ENCODE measurements at places on chromosomes 11 and 22.

DNA sequence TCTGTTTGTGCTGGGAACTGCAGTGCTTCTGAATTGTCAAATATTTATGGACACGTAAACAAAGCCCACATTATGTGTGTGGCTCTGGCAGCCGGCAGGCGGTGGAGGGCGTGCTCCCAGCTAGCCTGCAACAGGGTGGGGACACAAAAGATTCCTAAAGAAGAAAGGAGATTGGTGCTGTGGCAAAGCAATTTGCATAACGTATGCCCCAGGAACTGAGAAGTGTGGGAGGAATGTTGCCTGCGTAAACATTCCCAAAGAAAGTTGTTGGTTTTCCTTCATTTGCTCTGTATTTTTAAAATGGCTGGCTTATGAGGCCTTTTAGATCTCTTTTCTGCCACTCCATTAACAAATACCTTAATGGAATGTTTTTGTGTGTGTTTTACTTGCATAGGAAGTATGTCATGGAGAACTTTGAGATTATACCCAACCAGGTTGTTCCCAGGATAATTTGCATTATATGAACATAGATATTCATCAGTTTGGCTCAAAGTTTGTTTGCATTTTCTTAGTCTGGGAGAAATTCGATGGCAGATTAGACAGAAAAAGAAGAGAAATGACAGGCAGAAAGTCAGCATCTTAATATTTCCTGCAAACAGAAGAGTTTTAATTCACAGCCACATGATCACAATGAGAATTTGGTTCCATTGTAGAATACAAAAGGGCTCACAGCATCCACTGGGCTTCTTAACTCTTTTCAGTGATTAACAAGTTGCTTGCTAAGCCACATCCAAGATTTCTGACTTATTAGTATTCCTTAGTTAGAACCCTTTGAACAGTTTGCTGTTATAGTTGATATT is 41.8 kb upstream of the DLAT start:
- no peak for DNase-seq

GRCh38 chr22:36971341-36972125 is 47.7 kb downstream of the TST start:
- no peak for DNase-seq

DNA sequence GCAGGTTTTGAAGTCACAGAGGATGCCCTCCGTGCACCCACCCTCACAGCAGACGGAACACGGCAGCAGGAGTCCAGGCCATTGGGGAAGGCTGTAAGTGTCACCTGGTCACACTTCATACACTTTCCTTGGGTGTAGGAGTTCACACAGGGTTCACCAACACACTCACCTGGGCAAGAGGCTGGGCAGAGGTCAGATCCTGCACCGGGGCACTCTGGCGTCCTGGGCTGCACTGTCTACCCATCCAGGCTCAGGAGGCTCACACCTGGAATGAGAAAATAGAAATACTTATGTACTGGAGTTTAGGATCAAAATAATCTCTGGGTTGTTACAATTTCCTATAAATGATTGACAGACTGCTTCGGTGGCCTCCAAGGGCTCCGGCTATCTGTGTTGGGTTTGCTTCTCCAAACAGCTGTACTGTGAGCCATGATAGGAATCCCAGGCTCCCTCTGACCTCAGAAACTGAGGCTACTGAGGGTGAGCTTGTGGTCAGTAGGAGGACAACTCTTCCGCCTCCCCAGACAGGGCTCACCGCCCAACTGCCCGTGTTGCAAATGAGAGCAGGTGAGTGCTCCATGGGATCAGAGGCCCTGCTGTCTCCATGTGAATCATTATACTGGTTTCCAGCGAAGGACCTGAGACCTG is 20.1 kb upstream of the CARS1 start:
- no peak for DNase-seq

- no peak for DNase-seq
These were observed 27.7 kb downstream of the DNAJC24 start for GRCh38 chr11:31397239-31397834.

GRCh38 chr11:29261831-29262230 is 755.0 kb downstream of the KCNA4 start:
- DNase-seq, result no peak

DNA sequence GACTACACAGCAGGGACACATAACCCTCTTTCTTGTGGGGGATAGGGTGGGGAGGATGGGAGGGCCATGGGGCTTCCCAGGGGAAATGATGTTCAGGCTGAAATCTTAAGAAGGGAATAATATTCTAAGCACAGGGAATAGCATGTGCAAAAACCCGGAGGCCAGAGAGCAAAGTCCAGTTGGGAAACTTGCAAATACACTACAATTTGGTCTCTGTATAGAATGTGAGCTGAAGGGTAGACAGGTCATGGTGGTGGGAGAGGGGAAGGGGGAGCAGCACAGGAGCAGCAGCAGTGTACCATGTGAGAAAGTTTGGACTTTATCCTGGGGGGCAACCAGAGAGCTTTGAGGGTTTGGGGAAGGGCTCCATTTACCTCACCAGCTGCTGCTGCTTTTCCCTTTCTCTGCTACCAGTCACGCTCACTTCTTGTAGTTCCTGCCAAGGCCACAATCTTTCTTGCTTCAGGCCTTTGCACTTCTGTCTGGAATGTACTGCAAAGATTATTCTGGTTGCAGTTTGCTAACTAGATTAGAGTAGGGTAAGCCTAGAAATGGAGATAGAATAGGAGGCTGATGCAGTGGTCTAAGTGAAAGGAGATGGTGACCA is 43.0 kb downstream of the KREMEN1 start:
- DNase-seq, result no peak

GRCh38 chr11:119107538-119108145 is 498 bp downstream of the C2CD2L start:
- peak; percentile 36 for DNase-seq

DNA sequence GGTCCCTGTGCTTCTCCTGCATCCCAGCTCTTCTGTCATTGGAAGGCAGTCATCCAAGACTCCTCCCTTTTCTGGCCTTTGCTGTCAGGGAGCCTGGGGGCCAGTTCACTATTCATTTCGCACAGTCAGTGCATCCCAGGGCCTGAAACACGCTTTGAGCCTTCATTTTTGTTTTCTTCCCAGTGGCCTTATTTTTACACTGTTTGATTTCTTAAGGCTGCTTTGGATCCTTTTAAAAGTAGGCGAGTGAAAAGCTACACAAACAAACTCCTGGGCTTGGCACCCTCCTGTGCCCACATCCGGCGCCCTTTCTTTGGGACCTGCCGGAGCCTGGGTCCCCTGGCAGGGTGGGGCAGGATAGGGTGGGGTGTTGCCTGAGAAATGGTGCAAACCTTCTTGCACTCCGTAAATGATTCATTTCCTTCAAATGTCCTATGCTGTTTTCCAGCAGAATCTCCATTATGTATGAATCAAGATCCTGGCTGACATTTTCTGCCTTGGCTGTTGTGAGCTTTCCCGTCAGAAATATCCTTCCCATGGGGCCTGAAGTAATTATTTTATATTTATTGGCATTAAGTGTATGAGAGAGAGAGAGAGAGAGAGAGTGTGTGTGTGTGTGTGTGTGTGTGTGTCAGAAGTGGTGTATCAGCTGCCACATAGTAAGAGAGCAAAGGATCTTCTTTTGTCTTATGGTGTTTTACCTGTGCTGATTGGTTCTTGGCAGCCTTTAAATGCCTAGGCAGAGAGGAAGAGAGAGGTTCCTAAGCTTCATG is 45.6 kb downstream of the BCR start:
- peak; percentile 47 for DNase-seq

- DNase-seq, result no peak
These were observed 258.2 kb upstream of the FAT3 start for GRCh38 chr11:91966368-91966767.

- no peak for DNase-seq
These were observed 341.3 kb downstream of the AASDHPPT start for GRCh38 chr11:106418791-106419190.

DNA sequence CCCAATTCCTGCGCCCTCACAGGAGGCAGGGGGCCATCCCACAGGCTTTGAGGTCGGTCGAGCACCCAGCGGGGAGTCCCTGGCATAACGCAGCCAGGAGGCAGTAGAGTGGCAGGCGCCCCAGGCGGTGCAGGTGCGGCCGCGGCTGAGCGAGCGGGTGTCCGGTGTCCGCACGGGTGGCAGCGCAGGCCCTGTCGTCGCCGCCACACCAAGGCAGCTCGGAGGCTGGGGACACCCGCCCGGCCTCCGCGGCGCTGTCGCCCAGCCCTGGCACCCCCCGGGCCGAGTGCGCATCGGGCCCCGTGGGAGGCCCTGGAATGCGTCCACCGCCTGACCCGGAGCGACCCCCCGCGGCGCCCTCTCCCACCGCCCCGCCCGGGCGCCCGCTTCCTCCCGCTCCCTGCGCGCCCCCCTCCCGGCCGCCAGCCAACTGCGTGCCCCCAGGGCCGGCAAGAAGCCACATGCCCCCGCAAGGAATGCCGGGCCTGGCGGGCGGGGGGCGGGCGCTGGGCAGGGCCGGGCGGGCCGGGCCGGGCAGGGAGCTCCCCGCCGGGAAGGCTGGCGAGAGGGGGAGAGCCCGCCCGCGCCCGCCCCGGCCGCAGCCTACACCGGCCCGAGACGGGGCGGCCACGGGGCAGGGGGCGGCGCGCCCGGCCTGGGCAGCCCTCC is 33.9 kb downstream of the PRDM11 start:
- DNase-seq, result peak; percentile 48

DNA sequence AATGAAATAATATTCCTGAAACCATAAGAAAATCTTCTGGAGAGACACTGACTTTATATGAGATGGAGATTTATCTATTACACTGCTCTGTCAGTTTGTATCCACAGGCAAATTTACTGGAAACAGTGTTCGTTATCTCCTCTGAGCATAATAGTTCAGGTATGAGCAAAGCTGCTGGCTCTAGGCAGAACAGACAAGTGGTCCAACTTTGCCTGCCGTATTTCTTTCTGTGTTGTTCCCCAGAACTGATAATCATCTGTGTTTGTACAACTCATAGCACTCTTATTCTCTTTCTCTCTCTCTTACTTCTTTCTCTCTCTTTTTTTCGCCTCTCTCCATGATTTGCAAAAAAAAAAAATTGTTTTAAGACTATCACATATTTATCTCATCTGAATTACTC is 623.8 kb upstream of the CHORDC1 start:
- no peak for DNase-seq

DNA sequence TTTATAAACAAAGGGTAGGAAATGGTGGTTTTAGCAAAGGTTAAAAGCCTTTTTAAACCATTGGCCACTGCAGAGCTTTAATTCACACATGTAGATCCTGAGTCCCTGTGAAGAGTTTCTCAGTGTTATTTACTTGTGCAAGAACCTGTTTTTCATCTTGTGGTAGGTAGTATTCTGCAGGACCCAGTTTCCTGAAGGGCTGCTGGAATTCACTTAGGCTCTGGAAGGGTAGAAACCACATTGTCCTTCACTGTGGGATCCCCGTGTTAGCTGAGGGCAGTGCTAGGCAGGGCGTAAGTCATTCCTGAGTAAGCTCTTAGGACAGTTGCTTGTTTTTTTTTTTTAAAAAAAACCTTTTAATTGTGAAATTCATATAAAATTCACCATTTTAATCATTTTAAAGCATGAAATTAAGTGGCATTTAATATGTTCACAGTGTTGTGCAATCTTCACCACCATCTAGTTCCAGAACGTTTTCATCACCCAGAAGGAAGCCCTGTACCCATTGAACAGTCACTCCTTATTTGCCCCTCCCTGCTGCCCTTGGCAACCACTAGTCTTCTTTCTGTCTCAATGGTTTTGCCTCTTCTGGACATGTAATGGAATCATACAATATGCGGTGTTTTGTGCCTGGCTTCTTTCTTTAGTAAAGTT is 77.7 kb downstream of the C22orf31 start:
- DNase-seq, result no peak

DNA sequence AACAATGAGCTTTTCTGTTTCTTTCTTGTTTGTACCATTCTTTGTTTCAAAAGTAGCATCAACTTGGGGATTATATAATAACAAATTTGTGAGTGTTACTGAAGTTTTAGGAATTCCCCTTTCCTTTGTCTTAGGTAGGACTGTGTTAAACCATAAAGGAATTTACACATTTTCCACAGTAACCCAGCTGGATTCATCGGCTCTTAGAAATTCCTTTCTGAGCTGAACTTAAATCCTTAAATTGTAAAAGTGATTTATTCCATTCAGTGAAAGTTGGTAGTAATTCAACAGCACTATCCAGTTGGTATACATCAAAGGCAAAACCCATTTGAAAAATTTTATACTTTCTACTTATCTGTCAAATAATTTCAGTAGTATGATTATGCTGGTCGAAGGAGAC is 11.8 kb downstream of the EMSY start:
- DNase-seq, result no peak

- DNase-seq, result no peak
These were observed 36.1 kb upstream of the AMOTL1 start for GRCh38 chr11:94731880-94732601.

DNA sequence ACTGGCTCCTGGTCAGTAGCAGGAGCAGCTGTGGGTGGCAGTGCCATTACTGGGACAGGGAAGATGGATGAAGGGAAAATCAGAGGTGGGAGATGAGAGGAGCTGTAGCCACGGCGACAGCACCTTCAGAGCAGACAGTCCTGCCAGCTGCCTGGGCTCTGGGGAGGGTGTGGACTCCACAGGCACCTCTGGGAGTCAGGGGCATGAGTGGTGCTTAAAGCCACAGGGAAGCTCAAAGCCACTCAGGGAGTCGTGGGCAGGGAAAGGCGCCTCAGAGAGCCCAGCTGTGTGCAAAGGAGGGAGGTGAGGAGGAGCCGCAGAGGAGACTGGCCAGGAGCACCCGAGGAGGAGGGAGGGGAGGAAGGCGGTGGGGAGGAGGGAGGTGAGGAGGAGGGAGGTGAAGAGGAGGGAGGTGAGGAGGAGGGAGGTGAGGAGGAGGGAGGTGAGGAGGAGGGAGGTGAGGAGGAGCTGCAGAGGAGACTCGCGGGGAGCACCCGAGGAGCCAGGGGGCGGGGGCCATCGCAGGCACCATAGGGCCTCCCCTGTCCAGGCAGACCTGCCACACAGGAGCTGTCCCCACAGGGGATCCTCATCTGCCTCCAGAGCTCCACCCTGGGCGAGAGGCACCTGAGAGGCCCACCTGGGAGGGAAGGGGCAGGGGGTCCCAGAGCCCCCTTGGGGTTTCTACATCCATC is 977.6 kb downstream of the BRD1 start:
- DNase-seq, result no peak

DNA sequence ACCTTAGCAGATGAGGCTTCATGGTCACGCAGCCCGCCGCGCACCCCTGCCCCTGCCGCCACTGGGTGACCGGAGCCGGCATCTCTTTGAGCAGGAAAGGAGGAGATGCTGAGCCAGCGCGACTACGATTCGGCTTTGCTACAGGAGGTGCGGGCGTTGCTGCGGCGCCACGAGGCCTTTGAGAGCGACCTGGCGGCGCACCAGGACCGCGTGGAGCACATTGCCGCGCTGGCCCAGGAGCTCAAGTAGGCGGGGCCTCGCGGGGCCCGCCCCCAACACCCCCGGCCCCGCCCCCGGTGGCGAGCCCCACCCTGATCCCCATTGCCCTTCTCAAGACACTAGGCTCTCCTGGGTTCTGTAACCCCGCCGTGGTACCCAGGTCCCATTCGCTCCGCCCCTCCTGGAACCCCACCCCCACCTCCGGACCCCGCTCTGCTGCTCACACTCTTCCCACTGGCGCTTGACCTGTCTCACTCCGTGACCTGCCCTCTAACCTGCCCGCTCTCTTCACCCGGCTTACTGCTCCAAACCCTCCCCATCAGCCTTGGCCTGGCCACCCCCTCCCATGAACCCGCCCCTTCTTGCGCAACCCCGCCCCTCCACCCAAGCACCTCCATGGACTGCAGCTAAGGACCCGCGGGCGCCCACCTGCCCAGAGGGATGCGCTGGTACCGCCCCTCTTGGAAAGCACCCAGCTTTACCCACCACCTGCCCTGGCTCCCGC is 9.1 kb downstream of the CTSF start:
- peak; percentile 59 for DNase-seq
